ENCODE measurements at places on chromosomes 1 and 21. TPM values are rescaled to one million over a fixed set of nuclear protein-coding genes. Genes with fewer than 3 reads are reported as not detected.

C2CD4D gene
- 2.1 TPM for total RNA-seq

SLFNL1 gene
- 0.14 TPM for total RNA-seq

ETV3L gene
- not detected for total RNA-seq

MYOG gene
- not detected for total RNA-seq

INSRR gene
- 0.14 TPM for total RNA-seq

DNA sequence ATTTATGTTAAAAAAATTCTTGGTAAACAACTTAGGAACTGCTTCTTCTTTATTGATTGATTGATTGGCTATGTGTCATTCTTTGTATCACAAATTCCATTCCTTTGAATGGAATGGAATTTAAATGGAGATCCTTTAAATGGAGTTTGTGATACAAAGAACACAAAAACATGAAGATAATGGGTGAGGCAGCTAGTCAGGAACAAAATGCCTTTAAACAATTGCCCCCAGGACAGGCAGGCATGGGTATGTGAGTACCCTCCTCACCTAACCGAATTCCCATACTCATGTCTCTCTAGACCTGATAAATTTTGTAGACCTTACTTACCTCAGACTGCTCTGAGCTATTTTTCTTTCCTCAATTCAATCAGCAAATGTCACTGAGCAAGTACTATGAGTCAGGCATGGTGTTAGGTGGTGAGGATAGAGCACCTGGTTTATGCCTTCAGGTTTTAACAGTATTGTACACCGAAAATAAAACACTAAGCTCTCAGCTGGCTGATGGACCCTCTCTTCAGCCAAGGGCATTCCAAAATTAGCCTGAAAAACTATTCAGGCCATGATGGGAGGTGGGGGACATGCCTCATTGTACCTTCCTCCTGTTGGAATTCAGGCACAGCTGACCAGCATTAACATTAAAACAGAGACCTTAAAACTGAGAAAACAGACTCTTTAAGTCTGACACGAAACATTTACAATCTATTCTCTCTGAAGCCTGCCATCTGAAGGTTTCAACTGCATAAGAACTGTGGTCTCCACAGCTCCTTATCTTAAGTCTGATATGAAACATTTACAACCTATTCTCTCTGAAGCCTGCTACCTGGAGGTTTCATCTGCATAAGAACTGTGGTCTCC, 58.9 kb downstream of the OLFML3 start:
- DNase-seq, result no peak
- peaks cover 2% of the 10 kb centered on the region for H3K27me3 ChIP-seq
- H3K36me3 ChIP-seq, result no peaks in the 10 kb centered on the region
- H3K4me1 ChIP-seq, result no peaks in the 10 kb centered on the region
- H3K4me3 ChIP-seq, result no peak overlapping the region

- H3K4me1 ChIP-seq, result no peaks in the 10 kb centered on the region
- no peak for DNase-seq
- no peak overlapping the region for H3K27ac ChIP-seq
- no peaks in the 10 kb centered on the region for H3K27me3 ChIP-seq
- no peaks in the 10 kb centered on the region for H3K36me3 ChIP-seq
Measured at GRCh38 chr1:31435471-31436409, 22.7 kb downstream of the SERINC2 start.

- H3K27me3 ChIP-seq, result peaks cover 9% of the 10 kb centered on the region
- no peaks in the 10 kb centered on the region for H3K36me3 ChIP-seq
- H3K4me1 ChIP-seq, result peaks cover 3% of the 10 kb centered on the region
Measured at GRCh38 chr1:192631749-192632148, 4.2 kb upstream of the RGS13 start.

- no peak overlapping the region for H3K4me3 ChIP-seq
- DNase-seq, result no peak
- H3K4me1 ChIP-seq, result no peaks in the 10 kb centered on the region
- H3K27ac ChIP-seq, result no peak overlapping the region
- H3K27me3 ChIP-seq, result peaks cover 28% of the 10 kb centered on the region
Measured at GRCh38 chr1:22406722-22407495, 44.7 kb upstream of the ZBTB40 start.

DNA sequence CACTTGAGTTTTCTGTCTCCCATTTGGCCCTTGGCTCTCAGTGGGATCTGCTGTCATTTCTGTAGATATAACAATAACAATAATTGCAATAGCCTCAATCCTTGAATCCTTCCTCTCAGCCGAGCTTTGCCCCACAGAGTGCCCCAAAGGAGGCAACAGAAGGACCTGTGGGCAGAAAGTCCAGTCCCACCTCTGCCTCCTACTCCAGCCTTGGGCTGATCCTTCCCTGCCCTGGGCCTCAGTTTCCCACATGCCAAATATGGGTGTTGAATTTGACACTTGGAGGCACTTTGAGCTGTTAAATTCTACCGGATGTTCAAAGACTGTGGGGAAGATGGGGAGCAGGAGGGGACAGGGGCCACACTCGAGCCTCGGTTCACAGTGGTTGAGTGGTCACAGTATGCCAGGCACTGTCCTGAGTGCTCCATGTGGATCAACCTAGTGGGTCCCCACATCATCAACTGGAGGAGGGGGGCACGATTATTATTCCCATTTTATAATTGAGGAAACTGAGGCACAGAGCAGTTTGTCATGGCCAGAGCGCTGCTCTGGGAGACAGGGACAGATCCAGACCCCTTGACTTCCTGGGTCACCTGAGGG, 307.1 kb downstream of the MATN1 start:
- H3K27me3 ChIP-seq, result peaks cover 3% of the 10 kb centered on the region
- no peak overlapping the region for H3K27ac ChIP-seq
- H3K4me3 ChIP-seq, result no peak overlapping the region
- no peaks in the 10 kb centered on the region for H3K36me3 ChIP-seq
- no peak for DNase-seq

- H3K27me3 ChIP-seq, result peaks cover 33% of the 10 kb centered on the region
- DNase-seq, result no peak
- H3K4me1 ChIP-seq, result no peaks in the 10 kb centered on the region
- H3K27ac ChIP-seq, result no peak overlapping the region
- H3K4me3 ChIP-seq, result no peak overlapping the region
Measured at GRCh38 chr1:221532071-221532773, 209.7 kb downstream of the DUSP10 start.

- H3K27ac ChIP-seq, result no peak overlapping the region
- peaks cover 21% of the 10 kb centered on the region for H3K4me1 ChIP-seq
- no peaks in the 10 kb centered on the region for H3K36me3 ChIP-seq
- H3K27me3 ChIP-seq, result peaks cover 14% of the 10 kb centered on the region
- peak; percentile 78 for DNase-seq
- H3K4me3 ChIP-seq, result no peak overlapping the region
Measured at GRCh38 chr1:2046174-2046917, 3.9 kb upstream of the PRKCZ start.

- DNase-seq, result no peak
- H3K4me1 ChIP-seq, result peaks cover 20% of the 10 kb centered on the region
- H3K36me3 ChIP-seq, result peaks cover 5% of the 10 kb centered on the region
- no peaks in the 10 kb centered on the region for H3K27me3 ChIP-seq
Measured at GRCh38 chr1:18901952-18902522, 318 bp downstream of the ALDH4A1 start.
